ENCODE measurements at places on chromosomes 1 and 21. TPM values are rescaled to one million over a fixed set of nuclear protein-coding genes. Genes with fewer than 3 reads are reported as not detected.

DNA sequence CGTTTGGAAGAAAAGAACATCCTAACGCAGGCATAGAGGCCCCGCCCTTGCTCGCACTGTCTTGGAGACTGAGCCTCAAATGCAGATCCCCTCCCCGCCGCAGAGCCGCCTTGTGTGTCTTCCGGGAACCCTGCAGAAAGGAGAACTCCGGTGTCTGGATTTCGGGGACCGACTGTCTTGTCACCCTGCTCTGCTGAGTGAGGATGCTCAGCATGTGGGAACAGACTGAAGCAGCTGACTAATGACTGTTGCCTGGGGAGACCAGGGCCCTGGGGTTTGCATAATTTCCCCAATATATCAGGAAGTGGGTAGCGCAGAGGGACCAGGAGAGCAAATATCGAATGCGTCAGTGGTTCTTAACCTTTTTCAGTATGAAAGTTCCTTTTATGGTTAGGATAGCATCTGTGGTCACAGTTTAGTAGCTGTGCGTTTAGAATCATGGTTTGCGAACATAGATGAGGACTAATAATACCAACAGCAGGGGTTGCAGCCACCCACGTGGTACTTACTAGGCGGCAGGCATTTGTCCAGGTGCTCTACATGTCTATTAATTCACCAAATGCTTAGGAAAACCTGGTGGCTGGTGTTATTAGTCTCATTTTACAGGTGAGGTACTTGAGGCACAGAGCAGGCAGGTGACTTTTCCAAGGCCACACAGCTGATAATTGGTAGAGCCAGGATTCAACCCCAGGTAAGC lies 14.3 kb downstream of the GPR137B start:
- DNase-seq, result no peak

The RIPPLY3 gene
- polyA plus RNA-seq, result 0.46 TPM

DNA sequence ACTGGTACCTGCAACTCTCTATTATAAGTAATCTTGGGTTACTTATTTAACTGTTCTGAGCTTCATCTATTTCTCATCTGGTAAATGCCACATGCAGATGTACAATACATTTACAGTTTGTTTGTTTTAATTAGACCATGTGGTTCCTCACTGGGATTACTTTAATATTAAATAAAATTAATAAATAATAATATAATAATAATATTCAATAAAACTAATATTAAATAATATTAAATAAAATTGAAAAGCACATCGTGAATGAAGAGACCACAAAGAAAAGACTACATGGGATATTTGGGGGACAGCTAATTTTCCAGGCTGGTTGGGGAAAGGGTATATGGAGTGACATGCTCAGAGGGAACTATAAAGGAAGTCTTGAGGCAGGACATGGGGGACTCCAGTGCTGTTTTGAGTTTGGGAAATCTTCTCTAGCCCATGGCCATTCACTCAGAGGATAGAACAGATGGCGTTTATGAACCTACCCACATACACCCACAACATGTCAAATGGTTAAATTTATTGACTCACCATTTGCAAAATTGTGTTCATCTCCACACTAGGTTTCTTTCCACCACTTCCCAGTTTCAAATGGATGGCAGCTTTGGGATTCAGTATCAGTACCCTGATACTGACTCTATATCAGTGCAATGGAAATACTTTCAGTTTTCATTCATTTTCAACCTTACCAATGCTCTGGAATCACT lies 25.6 kb downstream of the DIRAS3 start:
- DNase-seq, result no peak

GRCh38 chr1:206704226-206704625 lies 19.5 kb downstream of the MAPKAPK2 start:
- DNase-seq, result no peak

The FOXJ3 gene
- 17.8 TPM for polyA plus RNA-seq

- no peak for DNase-seq
Observed at GRCh38 chr21:35682904-35683549, 377.3 kb downstream of the SETD4 start.

DNA sequence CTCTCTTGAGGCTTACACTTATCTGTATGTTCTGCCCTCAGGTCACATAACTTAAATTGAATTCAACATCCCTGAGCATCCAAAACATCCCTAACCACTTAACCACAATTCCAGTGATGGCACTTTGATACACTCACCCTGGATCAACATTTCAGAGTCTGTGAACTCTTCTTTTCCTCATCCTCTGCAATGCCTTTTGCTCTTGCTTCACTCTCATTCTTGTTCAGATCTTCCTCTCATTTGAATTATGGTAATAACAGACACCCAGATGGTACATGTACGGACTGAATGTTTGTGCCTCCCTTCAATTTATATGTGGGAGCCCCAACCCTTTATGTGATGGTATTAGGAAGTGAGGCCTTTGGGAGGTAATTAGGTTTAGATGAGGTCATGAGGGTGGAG lies 33.4 kb downstream of the PTGER3 start:
- DNase-seq, result no peak

The KRTAP12-2 gene
- polyA plus RNA-seq, result not detected

DNA sequence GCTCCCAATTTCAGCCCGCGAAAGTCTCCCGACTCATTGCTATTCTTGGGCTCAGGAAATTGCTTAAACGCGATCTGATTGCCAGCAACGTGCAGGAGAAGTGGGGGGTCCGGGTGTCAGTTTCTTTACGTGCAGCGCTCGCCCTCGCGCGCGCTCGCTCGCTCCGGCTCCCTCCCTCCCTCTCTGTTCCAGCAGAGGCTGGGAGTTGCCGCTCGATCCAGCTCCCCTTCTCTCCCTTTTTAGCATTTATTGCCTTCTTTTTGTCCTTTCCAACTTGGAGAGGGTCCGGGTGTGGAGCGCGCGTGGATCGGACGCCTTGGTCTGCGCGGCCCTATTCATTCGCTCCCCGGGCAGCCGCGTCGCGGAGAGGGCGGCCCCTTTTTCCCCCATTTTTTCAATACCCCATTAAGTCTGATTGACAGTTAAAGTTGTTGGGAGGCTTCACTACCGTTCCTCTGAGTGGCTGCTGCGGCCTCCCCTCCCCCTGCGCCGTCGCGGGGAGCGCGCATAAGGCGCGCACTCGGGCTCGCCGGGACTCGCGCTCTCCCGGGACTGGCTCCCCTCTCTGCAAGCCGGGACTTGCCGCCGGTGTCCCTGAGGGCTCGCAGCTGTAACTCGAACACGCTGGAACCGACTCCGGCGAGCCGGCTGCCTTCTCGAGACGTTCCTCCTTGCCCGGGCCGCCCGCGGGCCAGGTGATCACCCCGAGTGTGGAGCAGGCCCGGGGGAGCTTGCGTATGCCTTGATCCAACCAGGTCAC lies at the start of gene DHRS3:
DHRS3 (minus strand) TSS at position 310 of the 760 bp plus-strand sequence. CDS start 862 bp downstream, outside the sequence.
- DNase-seq, result peak; percentile 89
